Colonic mucosa (tissue), 4 donors: ENCODE measurements at places on chromosomes 12 and 14. TPM values are rescaled to one million over a fixed set of nuclear protein-coding genes. Genes with fewer than 3 reads are reported as not detected.

Gene NPFF
- not detected for total RNA-seq

Gene ATP5F1B
- 1,554 TPM for total RNA-seq

Gene IRAK3
- total RNA-seq: 3.6 TPM

Gene NXPH4
- 0.27 TPM for total RNA-seq

Gene STYK1
- 24.5 TPM for total RNA-seq

Gene DDN
- 0.21 TPM for total RNA-seq

Gene SERPINA3
- 5.7 TPM for total RNA-seq

Gene ST8SIA1
- 1.2 TPM for total RNA-seq

Gene KIF26A
- total RNA-seq: 6.6 TPM

Gene NANOG
- 0.40 TPM for total RNA-seq

Gene ENDOU
- not detected for total RNA-seq

Gene CAPZA3
- total RNA-seq: not detected

DNA sequence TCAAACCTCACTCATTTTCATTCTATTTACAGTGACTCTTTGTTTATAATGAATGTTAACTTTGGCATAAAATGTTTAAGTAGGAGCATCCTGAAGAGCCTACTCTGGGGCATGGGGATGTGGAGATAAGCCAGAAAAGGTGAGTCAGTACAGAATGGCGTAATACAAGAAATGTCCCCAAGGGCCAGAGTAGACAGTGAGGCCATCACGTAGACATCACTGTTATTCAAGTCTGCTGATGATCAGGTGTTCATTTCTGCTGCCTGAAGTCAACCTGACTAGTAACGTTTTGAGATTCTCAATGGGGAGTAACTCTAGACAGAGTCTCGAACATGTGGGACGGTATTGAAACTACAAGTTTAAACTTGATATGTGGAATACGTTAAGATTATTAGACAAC is 47.6 kb upstream of the PKP2 start:
- no peaks in the 10 kb centered on the region for H3K4me1 ChIP-seq
- no peak for DNase-seq
- H3K36me3 ChIP-seq: no peaks in the 10 kb centered on the region
- no peaks in the 10 kb centered on the region for H3K27me3 ChIP-seq
- no peak overlapping the region for H3K27ac ChIP-seq

DNA sequence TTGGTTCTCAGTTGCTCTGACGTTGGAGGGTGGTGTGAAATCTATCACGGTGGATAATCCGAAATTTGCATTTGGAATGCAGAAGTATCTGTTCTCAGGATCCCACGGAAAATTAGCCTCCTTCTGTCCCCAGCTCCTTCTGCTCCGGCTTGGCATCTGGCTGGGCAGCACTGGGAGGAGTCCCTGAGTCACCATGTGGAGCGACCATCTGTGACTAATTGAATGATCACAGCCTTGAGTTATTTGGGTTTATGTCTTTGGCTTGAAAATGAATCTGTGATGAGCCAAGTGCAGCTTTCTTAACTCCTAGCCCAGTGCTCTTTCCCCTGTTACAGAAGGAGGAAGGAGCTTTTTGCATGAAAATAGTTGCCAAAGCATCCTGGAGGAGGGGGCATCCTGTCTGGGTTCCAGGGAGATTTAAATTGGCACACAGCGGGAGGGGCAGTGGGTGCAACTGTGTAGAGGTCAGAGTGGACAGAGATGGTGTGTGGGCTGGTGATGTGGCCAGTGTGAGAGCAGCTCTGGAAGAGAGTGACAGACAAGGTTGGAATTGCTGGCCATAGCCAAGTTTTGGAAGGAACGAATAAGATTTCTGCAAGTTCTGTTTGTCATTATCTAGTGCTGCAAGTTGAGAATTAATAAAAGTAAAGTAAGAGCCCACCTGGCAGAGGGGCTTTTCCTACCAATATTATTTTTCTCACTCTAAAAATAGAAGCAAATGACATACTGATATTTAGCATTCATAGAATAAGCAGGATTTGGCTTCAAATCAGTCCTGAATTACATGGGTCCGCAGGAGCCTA is 74.4 kb downstream of the SLC24A4 start:
- no peaks in the 10 kb centered on the region for H3K4me1 ChIP-seq
- no peaks in the 10 kb centered on the region for H3K27me3 ChIP-seq
- DNase-seq: no peak
- H3K4me3 ChIP-seq: no peak overlapping the region
- H3K27ac ChIP-seq: no peak overlapping the region
- H3K36me3 ChIP-seq: no peaks in the 10 kb centered on the region

DNA sequence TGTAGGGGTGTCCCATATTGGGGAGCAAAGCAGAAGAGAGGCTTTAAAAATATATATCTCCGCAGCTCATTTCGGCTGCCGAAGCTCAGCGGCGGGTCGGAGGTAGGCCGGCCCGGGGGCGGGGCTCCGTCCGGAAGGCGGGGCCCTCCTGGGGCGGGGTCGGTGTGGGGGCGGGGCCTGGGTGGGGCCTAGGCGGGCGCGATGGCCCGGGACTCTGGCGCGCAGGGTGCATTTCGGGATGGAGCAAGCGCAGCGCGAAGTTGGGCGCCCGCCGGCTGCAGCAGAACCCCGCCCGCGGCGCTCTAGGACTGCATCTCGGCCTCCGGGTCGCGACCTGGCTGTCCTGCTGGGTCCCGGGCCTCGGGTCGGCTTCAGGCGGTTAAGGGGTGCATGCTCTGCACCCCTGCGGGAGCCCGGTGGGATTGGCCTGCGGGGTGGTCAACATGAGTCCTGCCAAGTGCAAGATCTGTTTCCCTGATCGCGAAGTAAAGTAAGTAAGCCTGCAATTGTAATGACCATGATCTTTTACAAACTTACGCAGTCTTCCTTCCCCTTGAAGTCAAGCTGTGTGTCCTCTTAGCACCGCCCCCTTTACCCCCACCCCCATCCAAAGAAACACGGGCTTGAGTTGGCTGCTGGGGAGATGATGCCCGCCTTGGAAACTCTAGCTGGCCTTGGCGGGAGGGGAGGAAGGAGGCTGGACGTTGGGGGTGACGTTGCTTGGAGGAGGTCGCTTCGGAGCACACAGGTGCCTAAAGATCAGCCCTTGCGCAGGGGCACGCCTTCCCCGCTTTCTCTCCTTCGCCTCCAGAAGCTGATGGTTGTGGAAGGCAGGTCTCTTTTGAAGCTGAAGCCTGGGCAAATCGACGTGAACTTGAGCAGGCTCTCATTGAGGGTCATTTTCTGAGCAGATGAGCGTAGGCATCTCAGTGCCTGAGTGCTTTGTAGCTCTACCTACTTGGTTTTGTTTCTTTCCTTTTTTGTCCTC is 38.4 kb downstream of the ACACB start:
- DNase-seq: peak; percentile 91
- H3K27me3 ChIP-seq: no peaks in the 10 kb centered on the region
- peaks cover 5% of the 10 kb centered on the region for H3K4me1 ChIP-seq
- H3K4me3 ChIP-seq: peak overlapping the region; percentile 39
- H3K36me3 ChIP-seq: no peaks in the 10 kb centered on the region
- peak overlapping the region; percentile 48 for H3K27ac ChIP-seq

GRCh38 chr12:124764870-124765580 is 98.6 kb downstream of the SCARB1 start:
- H3K27me3 ChIP-seq: no peaks in the 10 kb centered on the region
- DNase-seq: no peak
- no peaks in the 10 kb centered on the region for H3K36me3 ChIP-seq

DNA sequence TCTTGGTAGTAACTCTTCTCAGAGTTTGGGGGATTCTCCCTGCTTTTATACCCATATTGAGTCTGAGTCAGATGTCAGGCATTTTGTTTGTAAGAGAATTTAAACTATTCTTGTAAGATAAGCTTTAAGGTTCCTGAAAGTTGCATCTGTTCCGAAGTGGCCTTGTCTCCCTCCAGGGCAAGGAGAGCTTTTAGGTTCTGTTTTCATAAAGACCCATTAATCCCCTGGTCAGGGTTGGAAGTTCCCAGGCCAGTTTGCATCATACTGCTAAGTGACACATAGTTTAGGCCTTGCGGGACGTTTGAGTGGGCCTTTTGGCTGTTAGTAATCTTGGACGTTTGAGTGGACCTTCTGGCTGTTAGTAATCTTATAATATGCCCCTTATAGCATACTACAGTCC is 396.7 kb downstream of the NPAS3 start:
- no peak overlapping the region for H3K27ac ChIP-seq
- H3K36me3 ChIP-seq: no peaks in the 10 kb centered on the region
- no peaks in the 10 kb centered on the region for H3K27me3 ChIP-seq

DNA sequence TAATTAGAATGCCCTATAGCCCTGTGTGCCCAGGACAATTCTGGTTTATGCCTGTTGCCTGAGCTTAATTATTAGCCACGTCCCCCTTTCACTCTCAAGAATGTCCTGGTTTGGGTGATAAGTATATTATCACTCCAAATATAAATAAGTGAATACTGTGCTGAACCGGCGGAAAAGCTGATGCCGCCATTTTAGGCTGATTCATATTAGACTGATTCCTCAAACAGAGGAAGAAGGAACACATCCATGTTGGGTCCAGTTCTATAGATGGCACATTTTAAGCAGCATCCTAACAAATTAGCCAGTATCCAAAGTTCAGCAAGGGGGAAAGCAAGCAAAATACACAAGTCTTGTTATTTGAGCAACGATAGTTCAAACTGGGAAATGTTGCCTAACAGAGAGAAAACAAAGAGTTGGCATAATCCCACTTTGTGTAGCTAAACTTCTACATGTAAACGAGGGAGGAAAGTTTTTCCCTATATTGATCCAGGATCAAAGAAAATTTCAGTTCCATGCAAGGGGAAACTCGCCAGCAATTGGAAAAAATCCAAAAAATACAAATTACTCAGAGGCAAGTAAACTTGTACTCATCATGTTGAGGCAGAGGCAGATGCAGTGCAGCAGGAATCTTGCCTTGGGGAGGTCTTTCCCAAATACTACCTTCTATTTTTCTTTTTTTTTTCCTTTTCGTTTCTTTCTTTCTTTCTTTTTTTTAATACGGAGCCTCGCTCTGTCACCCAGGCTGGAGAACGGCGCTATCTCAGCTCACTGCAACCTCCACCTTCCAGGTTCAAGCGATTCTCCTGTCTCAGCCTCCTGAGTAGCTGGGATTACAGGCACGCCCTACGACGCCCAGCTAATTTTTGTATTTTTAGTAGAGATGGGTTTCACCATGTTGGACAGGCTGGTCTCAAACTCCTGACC is 96.2 kb downstream of the ITPR2 start:
- no peaks in the 10 kb centered on the region for H3K36me3 ChIP-seq
- DNase-seq: no peak
- no peak overlapping the region for H3K4me3 ChIP-seq
- no peaks in the 10 kb centered on the region for H3K27me3 ChIP-seq
- no peak overlapping the region for H3K27ac ChIP-seq
- H3K4me1 ChIP-seq: no peaks in the 10 kb centered on the region

- no peak overlapping the region for H3K4me3 ChIP-seq
- no peaks in the 10 kb centered on the region for H3K4me1 ChIP-seq
- peaks cover 5% of the 10 kb centered on the region for H3K36me3 ChIP-seq
- H3K27me3 ChIP-seq: no peaks in the 10 kb centered on the region
- no peak overlapping the region for H3K27ac ChIP-seq
These were observed 12.0 kb downstream of the CFAP73 start for GRCh38 chr12:113161415-113162016.

GRCh38 chr12:60980558-60980957 is 1279.6 kb upstream of the USP15 start:
- no peak overlapping the region for H3K4me3 ChIP-seq
- H3K27me3 ChIP-seq: no peaks in the 10 kb centered on the region
- H3K4me1 ChIP-seq: no peaks in the 10 kb centered on the region
- no peak overlapping the region for H3K27ac ChIP-seq
- no peaks in the 10 kb centered on the region for H3K36me3 ChIP-seq

- H3K36me3 ChIP-seq: no peaks in the 10 kb centered on the region
- no peak for DNase-seq
- H3K27me3 ChIP-seq: no peaks in the 10 kb centered on the region
- no peaks in the 10 kb centered on the region for H3K4me1 ChIP-seq
These were observed 331.9 kb upstream of the SOX5 start for GRCh38 chr12:24281341-24281740.
